ENCODE measurements at places on chromosomes 2 and 18. TPM values are rescaled to one million over a fixed set of nuclear protein-coding genes. Genes with fewer than 3 reads are reported as not detected.

Gene SLC5A7
- not detected for total RNA-seq

Gene GPR17
- total RNA-seq: not detected

Gene PMAIP1
- 82.0 TPM for total RNA-seq

Gene TMEM18
- total RNA-seq: 32.6 TPM

Gene PLEKHA3
- total RNA-seq: 28.1 TPM

Gene CFAP53
- total RNA-seq: 0.14 TPM

Gene DCTN1
- total RNA-seq: 93.6 TPM

Gene PIK3C3
- total RNA-seq: 56.7 TPM

Gene NOSTRIN
- total RNA-seq: not detected

Gene GNLY
- total RNA-seq: 2.1 TPM

Gene GPR155
- total RNA-seq: 9.4 TPM

Gene HOXD13
- total RNA-seq: not detected
